H9 (cell line): ENCODE measurements at places on chromosomes 16 and 17.

GRCh38 chr16:55487048-55487803 lies 8.2 kb downstream of the MMP2 start:
- peaks cover 18% of the 10 kb centered on the region; the same call in 1 of the 2 replicates for H3K36me3 ChIP-seq
- DNase-seq, result no peak
- H3K27me3 ChIP-seq, result no peaks in the 10 kb centered on the region
- no peak overlapping the region for H3K27ac ChIP-seq

GRCh38 chr16:29290631-29291247 lies 115.8 kb downstream of the NPIPB11 start:
- H3K27me3 ChIP-seq, result no peaks in the 10 kb centered on the region
- peak; percentile 91 for DNase-seq
- H3K4me3 ChIP-seq, result peak overlapping the region; percentile 51; the same call in 1 of the 3 replicates

- no peaks in the 10 kb centered on the region for H3K36me3 ChIP-seq
- H3K27me3 ChIP-seq, result no peaks in the 10 kb centered on the region
- DNase-seq, result no peak
- H3K4me3 ChIP-seq, result no peak overlapping the region
These were observed 7.1 kb upstream of the MT2A start for GRCh38 chr16:56601325-56601724.

- H3K27me3 ChIP-seq, result no peaks in the 10 kb centered on the region
- DNase-seq, result no peak
- H3K36me3 ChIP-seq, result no peaks in the 10 kb centered on the region
These were observed 15.1 kb downstream of the SSH2 start for GRCh38 chr17:29914819-29915537.

DNA sequence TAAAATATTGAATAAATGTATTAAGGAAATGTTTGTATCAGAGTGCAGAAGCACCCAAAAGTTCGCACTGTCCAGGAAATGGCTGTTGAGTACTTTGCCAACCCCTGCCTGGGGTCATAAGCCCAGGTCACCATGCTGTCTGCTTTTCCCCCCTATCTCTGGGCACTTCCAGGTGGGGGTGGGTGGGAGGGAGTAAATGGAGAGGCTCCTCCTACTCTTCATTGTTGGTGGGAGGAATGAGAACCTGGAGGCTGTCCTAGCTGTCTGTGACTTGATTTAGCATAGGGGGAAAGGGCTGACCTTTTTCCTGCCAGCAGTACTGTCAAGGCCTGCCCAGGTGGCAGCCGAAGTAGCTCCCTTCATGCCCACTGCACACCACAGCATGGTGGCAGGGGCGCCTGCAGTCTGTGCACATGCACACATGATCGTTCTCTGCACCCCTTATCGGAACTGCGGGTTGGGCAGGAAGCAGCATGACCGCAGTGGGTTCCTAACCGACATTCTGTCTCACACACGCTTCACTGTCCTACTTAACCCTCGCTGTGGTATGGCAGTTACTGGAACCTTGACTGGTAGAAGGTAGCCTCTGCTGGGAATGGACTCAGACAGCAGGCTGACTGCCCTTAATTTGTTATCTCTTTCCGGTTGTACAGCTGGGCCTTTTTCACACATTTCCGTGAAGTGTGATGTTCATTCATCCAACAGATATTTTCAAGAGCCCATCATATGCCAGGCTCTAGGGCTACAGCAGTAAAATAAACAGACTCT lies 41.5 kb downstream of the LDHD start:
- no peak overlapping the region for H3K27ac ChIP-seq
- no peak overlapping the region for H3K4me3 ChIP-seq
- DNase-seq, result no peak
- peaks cover 3% of the 10 kb centered on the region; the same call in 1 of the 2 replicates for H3K4me1 ChIP-seq
- no peaks in the 10 kb centered on the region for H3K27me3 ChIP-seq

DNA sequence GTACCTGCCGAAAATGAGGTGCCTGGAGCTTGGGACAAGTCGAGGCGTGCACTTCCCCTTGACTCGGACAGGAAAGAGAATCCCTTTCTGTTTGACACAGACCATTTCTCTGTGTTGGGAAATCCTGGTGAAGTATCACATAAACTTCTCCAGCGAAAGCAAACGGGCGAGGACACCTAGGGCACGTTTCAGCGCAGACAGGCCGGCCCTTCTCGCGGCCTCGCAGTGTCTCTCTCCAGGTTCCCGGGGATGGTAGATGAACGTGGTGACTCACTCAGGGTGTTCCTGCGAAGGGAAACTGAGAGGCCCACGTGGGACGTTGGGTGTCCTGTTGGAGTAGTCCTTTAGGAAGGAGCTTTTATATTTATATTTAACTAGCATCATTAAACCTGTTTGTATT lies 36.3 kb upstream of the ZNF750 start:
- no peak for DNase-seq
- H3K27me3 ChIP-seq, result no peaks in the 10 kb centered on the region
- H3K4me1 ChIP-seq, result no peaks in the 10 kb centered on the region
- H3K4me3 ChIP-seq, result no peak overlapping the region
- H3K36me3 ChIP-seq, result peaks cover 32% of the 10 kb centered on the region
- no peak overlapping the region for H3K27ac ChIP-seq

GRCh38 chr17:82310877-82311276 lies 6.5 kb downstream of the CD7 start:
- no peaks in the 10 kb centered on the region for H3K4me1 ChIP-seq
- no peak for DNase-seq
- no peaks in the 10 kb centered on the region for H3K36me3 ChIP-seq
- H3K4me3 ChIP-seq, result no peak overlapping the region
- H3K27ac ChIP-seq, result no peak overlapping the region

DNA sequence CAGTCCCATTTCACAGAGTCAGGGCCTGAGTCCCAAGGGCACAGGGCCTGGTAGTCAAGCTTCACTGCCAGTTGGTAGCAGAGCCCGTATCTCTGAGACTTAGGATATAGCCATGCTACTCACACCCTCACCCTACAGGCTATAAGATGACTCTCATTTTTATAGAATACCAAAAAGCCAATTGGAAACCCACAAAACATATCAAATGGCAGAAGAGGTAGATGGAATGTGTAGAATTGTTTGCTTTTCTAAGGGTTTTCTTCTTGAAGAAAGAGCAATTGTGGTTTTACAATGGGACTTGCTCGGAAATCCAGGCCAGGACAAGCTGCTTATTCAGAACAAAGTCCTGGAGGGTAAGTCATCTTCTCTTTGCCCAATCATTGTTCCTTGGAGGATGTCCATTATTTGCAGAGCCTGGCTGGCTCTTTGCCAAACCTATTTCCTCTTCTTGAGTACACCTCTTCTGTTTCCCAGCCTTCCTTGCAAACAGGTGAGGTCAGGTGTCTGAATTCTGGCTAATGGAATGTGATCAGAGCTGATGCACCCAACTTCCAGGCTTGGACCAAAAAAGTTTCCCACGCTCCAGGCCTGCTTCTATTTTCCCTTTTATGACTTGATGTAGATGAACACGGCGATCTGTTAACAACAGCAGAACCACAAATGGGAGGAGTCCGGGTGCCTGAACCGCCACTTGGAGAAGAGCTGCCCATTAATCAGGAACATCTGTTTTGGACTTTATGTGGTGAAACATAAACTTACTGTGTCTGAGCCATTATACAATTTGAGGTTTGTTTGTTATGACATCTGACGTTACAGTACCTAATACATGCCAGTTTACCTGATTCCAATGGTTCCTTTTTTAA lies 16.9 kb upstream of the CCL22 start:
- no peaks in the 10 kb centered on the region for H3K4me1 ChIP-seq
- DNase-seq, result no peak
- H3K36me3 ChIP-seq, result no peaks in the 10 kb centered on the region
- no peaks in the 10 kb centered on the region for H3K27me3 ChIP-seq

DNA sequence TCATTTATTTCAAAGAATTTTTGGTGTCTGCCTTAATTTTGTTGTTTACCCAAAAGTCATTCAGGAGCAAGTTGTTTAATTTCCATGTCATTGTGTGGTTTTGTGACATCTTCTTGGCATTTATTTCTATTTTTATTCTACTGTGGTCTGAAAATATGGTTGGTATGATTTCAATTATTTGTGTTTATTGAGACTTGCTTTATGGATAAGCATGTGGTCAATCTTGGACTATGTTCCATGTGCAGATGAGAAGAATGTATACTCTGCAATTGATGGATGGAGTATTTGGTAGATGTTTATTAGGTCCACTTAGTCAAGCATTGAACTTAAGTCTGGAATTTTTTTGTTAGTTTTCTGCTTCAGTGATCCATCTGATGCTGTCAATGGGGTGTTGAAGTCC lies 383.0 kb downstream of the PMP22 start:
- no peaks in the 10 kb centered on the region for H3K4me1 ChIP-seq
- H3K27ac ChIP-seq, result no peak overlapping the region
- H3K4me3 ChIP-seq, result no peak overlapping the region
- H3K36me3 ChIP-seq, result peaks cover 10% of the 10 kb centered on the region
- no peaks in the 10 kb centered on the region for H3K27me3 ChIP-seq

- H3K27ac ChIP-seq, result no peak overlapping the region
- DNase-seq, result no peak
- no peaks in the 10 kb centered on the region for H3K4me1 ChIP-seq
These were observed 8.4 kb upstream of the PLK1 start for GRCh38 chr16:23670137-23670776.

DNA sequence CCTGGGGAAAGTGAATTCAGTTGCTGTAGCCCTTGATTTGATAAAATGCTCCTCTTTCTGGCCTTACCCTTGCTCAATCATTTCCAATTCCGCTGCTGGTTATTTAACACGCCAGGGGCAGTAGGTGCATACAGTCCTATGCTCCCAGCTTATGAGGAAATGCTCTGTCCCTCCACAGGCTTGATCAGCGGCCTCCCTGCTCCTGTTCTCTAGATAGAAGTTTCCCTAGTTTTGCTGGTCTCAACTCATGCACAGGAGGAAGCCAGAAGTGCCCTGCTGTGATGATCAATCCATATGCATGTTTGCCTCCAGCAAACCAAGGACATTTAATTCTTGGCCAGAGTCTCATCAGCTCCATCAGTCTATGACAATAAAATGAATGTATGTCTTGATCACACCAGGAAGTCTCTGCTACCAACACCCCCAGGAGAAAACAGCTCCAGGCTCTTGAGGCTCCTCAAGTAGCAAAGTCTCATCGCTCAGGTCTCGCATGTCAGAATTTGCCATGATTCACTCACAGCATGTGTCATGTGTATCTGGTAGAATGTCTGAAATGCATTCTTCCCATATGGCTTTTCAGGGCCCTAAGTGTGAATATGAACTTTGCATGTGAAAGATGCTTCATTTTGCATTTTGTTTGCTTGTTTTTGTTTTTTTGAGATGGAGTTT lies 208.9 kb downstream of the CDH13 start:
- no peak overlapping the region for H3K27ac ChIP-seq
- no peak for DNase-seq
- peaks cover 18% of the 10 kb centered on the region for H3K4me1 ChIP-seq
- no peaks in the 10 kb centered on the region for H3K27me3 ChIP-seq
- H3K4me3 ChIP-seq, result no peak overlapping the region

- H3K27ac ChIP-seq, result no peak overlapping the region
- H3K27me3 ChIP-seq, result no peaks in the 10 kb centered on the region
- H3K36me3 ChIP-seq, result no peaks in the 10 kb centered on the region
- DNase-seq, result no peak
These were observed 43.0 kb upstream of the CDH8 start for GRCh38 chr16:62079236-62079635.

GRCh38 chr17:78885956-78886355 lies 17.0 kb downstream of the CEP295NL start:
- no peaks in the 10 kb centered on the region for H3K36me3 ChIP-seq
- no peak overlapping the region for H3K4me3 ChIP-seq
- H3K27me3 ChIP-seq, result no peaks in the 10 kb centered on the region
- H3K27ac ChIP-seq, result no peak overlapping the region

GRCh38 chr16:15653227-15653626 lies 3.2 kb downstream of the NDE1 start:
- no peak overlapping the region for H3K4me3 ChIP-seq
- H3K27me3 ChIP-seq, result no peaks in the 10 kb centered on the region
- H3K27ac ChIP-seq, result no peak overlapping the region
- DNase-seq, result no peak
- H3K36me3 ChIP-seq, result peaks cover 2% of the 10 kb centered on the region; the same call in 2 of the 3 replicates

DNA sequence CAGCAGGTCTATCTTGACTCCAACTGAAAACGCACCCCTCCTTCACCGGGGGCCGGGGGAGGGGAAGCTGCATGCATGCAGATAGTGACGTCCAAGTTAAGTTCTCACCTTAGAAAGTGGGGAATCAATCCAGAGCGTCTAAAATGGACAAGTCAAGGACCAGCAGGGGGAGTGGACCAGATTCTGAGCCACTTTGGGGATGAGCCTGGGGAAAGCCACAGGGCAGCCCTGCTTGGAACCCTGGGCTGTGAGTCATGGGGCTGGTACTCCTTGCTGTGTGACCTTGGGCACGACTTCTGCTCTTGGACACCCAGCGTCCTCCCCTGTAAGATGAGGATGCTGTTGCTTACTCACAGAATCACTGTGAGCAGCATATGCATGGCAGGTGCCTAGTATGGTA lies 9.1 kb downstream of the TNFRSF13B start:
- H3K36me3 ChIP-seq, result peaks cover 3% of the 10 kb centered on the region; the same call in 1 of the 2 replicates
- DNase-seq, result peak; percentile 31
- H3K27ac ChIP-seq, result no peak overlapping the region
- no peak overlapping the region for H3K4me3 ChIP-seq
- no peaks in the 10 kb centered on the region for H3K4me1 ChIP-seq

- H3K27me3 ChIP-seq, result no peaks in the 10 kb centered on the region
- no peak overlapping the region for H3K27ac ChIP-seq
- no peak overlapping the region for H3K4me3 ChIP-seq
- DNase-seq, result no peak
These were observed 8.0 kb downstream of the CCNF start for GRCh38 chr16:2437032-2437790.

DNA sequence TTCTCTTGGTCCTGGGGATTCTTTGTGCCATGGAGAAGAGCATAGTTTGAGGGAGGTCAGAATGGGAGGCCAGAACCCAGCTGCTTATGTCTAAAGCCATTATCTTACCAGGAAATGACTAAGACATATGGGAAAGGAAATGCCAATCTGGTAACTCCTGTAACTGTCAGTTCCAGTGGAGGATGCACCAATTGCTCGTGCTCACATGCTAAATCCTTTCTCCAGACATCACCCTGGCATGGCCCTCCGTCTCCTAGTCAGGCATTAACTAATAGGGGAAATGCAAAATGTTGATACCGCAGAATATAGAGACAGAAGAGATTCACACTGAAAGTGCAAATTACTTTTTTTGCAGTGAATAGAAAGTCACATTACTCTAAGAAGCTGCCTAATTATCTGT lies 255.6 kb upstream of the HSBP1 start:
- H3K27me3 ChIP-seq, result no peaks in the 10 kb centered on the region
- H3K4me1 ChIP-seq, result no peaks in the 10 kb centered on the region
- no peak for DNase-seq
- H3K36me3 ChIP-seq, result no peaks in the 10 kb centered on the region

- H3K4me3 ChIP-seq, result no peak overlapping the region
- no peak overlapping the region for H3K27ac ChIP-seq
- no peaks in the 10 kb centered on the region; the same call in 1 of the 2 replicates for H3K4me1 ChIP-seq
- DNase-seq, result no peak
- no peaks in the 10 kb centered on the region for H3K36me3 ChIP-seq
These were observed 13.4 kb upstream of the SUPT4H1 start for GRCh38 chr17:58365185-58365979.

DNA sequence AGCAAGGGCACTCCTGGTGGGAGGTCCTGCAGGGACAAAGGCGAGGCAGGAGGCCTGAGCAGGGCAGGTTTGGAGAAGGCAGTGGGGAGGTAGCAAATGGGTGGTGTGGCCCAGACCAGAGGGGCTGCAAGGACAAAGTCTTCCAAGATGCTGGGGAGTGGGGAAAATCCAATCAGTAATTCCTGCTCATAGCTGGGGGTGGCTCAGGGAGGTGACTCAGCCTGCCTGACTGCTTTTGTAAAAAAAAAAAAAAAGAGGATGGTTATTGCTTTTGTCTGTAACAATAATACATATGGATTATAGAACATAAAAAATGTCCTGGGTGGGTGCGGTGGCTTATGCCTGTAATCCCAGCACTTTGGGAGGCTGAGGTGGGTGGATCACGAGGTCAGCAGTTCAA lies 5.2 kb downstream of the IL34 start:
- no peaks in the 10 kb centered on the region; the same call in none of the 2 replicates for H3K36me3 ChIP-seq
- H3K27ac ChIP-seq, result no peak overlapping the region
- no peak for DNase-seq
- H3K4me1 ChIP-seq, result no peaks in the 10 kb centered on the region
- H3K27me3 ChIP-seq, result no peaks in the 10 kb centered on the region
- peak overlapping the region; percentile 62; the same call in 2 of the 3 replicates for H3K4me3 ChIP-seq
